ENCODE measurements at places on chromosomes 3 and 15.
A peak's percentile ranks its signal among the peaks of the same experiment; 100 is the strongest.

DNA sequence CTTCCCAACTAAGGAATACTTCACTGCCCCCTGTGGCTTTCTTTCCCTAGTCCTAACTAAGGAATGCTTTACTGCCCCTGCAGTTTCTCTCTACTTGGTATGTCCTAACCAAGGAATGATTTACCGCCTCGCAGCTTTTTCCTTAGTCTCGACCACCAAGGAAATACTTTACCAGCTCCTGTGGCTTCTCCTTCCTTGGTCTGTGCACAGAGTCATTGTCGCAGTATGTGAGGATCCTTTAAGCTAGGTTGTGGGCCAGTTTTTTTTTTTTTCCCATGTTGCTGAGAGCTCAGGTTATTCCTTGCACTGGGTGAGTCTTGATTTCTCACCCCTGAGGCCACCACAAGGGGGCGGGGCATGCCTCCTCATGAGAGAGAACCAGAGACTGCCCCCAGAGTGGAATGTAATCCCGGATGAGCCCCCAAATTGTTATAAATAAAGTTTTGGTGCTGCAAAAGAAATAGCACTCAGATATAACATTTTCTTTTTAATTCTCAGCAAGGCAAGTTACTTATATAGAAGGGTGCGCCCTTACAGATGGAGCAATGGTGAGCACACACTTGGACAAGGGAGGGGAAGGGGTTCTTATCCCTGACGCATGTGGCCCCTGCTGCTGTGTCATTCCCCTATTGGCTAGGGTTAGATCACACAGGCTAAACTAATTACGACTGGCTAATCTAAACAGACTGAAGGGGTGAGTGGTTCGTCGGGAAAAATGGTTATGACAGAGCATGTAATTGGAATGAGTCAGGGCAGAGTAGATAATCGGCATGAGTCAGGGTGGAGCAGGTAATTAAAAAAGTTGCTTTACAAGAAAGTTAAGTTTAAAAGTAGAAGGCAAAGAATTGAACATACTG, 27.0 kb downstream of the NDUFB4 start:
- no peak for DNase-seq

GRCh38 chr3:171950373-171950772, 89.0 kb upstream of the FNDC3B start:
- DNase-seq: no peak

DNA sequence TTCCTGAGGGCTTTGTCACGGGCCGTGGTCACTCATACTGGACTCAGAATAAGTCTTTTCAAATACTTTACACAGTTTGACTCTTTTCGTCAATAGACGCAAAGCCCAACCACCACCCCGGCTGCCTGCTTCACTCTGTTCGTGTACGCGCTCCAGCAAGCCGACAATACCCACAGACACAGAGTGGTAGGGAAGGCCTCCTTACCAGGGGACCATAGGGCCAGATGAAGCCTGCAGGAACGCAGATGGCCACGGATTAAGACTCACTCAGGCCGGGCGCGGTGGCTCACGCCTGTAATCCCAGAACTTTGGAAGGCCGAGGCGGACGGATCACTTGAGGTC, 29.7 kb downstream of the EFCAB12 start:
- DNase-seq: no peak

GRCh38 chr3:63920001-63920400, 7.8 kb upstream of the SCAANT1 start:
- DNase-seq: no peak

DNA sequence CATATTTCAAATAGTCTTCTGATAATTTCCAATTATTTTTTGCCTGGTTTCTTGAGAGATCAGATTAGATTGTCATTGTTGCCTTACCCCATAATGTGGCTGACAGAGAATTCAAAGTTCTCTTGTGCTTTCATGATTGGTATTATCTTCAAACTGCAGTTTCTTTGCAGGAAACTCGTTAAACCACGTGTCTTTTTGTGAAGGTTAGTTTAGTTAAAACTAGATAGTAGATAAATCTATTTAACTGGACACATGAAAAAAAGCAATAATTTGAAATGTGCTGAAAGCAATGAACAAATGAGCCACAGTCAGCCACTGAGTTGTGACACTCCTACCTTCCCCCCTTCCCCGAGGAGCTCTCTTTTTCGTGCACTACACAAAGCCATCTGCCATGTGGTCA, 327.5 kb upstream of the UMPS start:
- DNase-seq: no peak

- no peak for DNase-seq
Measured at GRCh38 chr3:197524128-197524527, 31.6 kb downstream of the BDH1 start.

- DNase-seq: no peak
Measured at GRCh38 chr3:65633018-65633638, 405.6 kb downstream of the MAGI1 start.

- DNase-seq: no peak
Measured at GRCh38 chr3:30610702-30611368, 4.4 kb downstream of the TGFBR2 start.

DNA sequence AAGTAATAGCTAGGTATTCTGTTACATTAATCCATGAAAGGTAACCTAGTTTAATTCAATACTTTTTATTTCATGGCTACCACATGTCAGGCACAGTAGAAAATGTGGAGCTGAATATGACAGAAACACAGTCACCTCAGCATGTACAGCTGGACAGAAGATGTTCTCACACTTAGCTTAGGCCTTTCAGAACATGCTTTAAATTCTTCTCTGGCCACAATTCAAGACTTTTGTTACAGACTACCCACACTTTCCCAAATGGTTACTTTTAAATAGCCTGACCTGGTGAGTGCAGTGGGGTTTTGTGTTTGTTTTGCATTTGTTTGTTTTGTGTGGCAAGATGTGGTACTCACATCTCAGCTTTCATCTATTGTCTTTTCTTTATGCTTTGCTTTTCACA, 1079.5 kb downstream of the IGSF11 start:
- DNase-seq: no peak

DNA sequence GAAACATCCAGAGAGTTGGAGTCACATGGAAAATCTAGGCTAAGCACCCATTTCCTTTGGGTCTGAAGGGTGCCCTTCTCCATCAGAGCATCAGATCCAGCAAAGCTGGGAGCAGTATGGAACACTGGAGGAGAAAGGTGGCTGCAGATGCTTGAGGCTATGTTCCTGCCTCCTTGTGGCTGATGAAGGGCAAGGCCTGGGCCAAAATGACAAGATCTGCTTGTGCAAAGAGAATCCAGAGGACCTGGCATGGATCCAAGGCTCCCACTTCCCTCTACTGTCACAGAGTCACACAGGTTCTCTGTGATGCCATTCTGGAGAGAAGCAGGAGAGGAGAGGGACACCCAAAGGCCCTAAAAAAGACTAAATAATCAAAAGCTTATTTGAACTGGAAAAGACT, 9.2 kb upstream of the ATP8B4 start:
- no peak for DNase-seq

DNA sequence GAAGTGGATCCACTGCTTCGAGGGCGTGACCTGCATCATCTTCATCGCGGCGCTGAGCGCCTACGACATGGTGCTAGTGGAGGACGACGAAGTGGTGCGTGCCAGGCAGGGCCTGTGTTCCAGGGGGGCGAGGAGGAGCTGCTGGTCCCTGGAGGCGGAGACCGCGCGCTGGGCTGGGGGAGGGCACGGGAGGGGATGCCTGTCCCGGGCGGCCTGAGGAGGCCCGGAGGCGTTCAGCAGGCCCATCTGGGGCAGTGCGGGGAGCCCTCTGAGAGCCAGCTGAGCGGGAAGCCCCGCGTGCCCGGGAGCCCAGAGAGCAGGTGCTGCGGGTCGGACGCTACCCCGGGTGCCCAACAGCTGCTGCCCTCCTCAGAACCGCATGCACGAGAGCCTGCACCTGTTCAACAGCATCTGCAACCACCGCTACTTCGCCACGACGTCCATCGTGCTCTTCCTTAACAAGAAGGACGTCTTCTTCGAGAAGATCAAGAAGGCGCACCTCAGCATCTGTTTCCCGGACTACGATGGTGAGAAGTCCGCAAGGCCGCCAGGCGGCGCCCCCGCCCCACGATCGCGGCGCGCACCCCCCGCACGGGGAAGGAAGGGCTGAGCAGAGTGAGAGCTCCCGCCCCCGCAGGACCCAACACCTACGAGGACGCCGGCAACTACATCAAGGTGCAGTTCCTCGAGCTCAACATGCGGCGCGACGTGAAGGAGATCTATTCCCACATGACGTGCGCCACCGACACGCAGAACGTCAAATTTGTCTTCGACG, 2.9 kb downstream of the GNAT1 start:
- peak; percentile 99 for DNase-seq

DNA sequence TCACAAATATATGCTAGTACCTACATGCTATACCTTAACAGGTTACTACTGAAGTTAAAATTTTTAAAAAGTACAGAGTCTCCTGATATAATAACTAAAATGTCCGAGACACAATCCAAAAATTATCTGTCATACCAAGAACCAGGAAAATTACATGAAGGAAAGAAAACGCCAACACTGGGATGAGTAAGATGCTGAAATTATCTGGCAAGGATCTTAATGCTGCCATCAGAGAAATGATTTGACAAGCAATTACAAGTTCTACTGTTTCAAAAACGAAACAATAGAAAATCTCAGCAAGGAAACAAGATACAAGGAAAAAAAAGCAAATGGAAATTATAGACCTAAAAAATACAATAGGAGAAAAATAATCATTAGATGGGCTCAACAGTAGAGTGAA, 92.5 kb downstream of the UBE3A start:
- no peak for DNase-seq

DNA sequence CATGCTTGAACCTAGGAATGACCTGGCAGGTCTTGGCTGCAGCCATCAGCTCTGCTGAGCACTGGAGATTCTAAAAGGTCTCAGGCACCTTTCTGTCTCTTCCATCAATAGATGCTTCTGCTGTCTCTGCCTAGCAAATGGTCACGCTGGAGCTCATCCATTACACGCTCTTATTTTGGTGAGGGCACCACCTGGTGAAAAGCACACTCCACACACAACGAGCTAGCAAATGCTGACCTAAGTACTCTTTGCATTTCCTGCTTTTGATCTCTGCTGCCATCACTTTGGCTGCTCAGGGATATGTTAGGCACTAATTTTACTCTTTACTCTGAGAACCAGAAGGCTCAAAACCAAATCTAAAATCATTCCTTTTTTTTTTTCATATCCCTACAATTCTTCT, 91.3 kb downstream of the RAB11A start:
- no peak for DNase-seq
